ENCODE measurements at places on chromosomes 16 and 17. TPM values are rescaled to one million over a fixed set of nuclear protein-coding genes. Genes with fewer than 3 reads are reported as not detected.

DNA sequence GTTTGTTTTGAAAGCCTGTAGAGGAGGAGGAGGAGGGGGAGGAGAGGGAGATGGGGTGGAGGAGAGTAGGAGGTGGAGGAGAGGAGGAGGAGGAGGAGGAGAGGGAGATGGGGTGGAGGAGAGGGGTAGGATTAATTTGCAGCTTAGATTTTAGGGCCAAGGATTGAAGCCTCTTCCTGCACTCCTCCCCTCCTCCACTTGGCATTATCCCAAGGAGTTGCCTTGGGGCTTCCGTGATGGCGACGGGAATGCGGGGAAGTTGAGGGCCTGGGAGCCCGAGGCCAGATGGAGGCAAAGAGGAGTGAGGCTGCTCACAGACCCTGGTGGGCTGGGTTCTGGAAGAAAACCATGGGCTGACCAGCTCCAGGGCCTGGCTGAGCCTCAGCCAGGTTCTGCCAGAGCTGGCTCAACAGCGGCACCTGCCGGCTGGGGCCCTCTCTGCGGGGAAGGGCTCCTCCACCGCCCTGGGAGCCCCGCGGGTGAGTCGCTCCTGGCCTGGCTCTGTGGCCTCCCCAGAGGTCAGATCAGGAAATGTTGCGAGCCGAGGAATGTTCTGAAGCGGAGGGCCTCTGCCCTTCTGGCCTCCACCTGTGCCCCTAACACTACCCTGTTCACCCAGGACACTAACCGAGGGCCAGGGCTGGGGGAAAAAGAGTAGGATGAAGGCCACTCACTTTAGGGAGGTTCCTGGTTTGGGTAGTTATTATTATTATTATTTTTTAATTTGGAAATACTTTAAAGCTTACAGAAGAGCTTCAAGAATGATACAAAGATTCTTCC is 23.9 kb upstream of the FMNL1 start:
- DNase-seq, result peak; percentile 87

DNA sequence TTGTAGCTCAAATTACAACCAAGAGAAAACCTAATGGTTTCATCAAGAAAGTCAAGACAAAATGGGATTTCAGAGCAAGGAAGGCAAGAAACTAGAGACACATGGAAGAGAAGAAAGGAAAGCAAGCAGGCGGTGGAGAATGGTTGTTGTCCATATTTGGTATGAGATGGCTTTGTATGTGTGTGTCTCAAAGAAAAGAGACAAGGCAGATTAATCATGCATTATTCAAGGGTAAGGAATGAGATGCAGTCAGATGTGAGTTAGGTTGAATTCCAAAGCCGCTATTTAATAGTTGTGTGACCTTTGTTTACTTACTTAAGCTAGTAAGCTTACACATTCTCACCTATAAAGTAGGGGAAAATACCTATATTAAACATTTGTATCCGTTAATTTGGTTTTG is 1029.6 kb downstream of the CDH11 start:
- peak; percentile 51 for DNase-seq

- no peak for DNase-seq
Observed at GRCh38 chr17:57114085-57114673, 29.1 kb downstream of the AKAP1 start.

KRT33B gene
- total RNA-seq, result not detected

Data from A172 (cell line).